ENCODE measurements at places on chromosomes 1 and 21.

- no peak for DNase-seq
Observed at GRCh38 chr21:44920694-44921604, at the start of gene ITGB2. Gene ITGB2, minus strand, starts transcription at chr21:44920899. Its CDS starts 10,117 bp downstream, at chr21:44910782.

DNA sequence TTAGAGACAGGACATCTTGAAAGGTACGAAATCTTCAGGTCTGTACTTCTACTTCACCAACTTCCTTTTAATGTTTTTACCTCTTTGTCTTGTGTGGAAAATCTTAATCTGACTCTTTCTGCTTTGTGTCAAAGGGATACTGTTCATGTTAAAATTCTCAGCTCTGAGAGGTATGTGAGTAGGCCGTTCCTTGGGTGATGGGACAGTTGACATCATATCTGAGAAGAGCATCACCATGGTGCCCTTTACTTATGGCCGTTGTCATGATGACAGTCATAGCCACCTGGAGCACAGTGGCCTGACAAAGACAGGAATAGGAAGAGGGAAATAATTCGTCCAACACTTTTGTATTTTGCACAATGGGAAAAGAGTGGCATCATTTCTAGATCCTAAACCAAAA, 145.6 kb downstream of the FGGY start:
- DNase-seq, result no peak

GRCh38 chr1:179917601-179918429, 35.7 kb downstream of the TOR1AIP1 start:
- peak; percentile 28 for DNase-seq

DNA sequence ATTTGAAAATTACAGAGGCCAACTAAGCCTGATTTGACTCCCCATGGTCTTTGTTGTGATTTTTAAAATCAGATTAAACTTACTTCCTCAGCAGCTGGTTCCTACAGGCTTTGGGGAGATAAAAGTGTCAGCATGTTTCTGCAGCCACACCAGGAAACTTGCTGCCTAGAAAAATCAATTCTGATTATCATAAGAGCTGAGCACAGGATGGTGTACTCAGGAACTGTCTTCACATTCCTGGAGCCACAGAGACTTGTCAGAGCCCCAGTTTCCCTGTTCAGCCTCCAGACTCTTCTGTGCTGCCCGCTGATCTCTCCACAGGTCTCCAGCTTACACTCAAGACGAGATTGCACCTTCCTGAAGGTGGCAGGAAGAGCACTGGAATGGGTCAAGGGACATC, 23.9 kb downstream of the RAB3B start:
- DNase-seq, result no peak

GRCh38 chr1:236159704-236160539, 17.6 kb downstream of the GPR137B start:
- DNase-seq, result no peak

- DNase-seq, result no peak
Observed at GRCh38 chr1:237219751-237220642, 178.0 kb downstream of the RYR2 start.

- no peak for DNase-seq
Observed at GRCh38 chr1:239126884-239127283, 259.5 kb upstream of the CHRM3 start.

DNA sequence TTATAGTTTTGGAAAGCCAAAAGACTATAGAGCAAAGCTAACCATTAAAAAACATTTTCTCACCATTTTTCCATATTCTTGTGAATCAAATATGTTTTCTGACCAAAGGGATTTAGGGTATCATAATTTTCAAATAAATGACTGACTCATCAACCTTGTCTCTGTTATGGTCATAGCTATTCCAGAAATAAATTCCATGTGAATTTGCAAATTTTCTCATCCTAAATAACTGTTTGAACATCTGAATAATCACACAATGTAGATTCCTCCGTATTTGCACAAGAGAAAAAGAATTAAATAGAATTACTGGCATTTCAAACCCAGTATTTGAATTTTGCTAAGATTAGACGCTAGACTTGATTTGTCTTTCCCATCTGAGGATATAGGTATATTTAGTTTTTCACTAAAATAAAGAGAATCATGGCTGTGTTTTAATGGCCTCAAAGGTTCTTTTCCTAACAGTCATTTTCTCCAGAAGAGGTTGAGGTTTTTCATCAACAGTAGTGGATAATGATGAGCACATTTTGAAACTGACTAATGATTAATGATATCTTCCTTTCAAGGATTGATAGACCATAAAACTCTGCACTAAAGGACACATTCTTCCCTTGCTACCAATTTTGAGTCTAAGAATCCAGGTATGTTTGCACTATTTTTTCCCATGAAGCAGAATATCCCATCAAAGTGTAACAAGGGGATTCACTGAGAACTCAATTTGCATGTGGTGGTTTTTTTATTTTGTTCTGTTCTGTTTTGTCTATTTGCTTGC, 9.5 kb upstream of the DUSP23 start:
- no peak for DNase-seq

DNA sequence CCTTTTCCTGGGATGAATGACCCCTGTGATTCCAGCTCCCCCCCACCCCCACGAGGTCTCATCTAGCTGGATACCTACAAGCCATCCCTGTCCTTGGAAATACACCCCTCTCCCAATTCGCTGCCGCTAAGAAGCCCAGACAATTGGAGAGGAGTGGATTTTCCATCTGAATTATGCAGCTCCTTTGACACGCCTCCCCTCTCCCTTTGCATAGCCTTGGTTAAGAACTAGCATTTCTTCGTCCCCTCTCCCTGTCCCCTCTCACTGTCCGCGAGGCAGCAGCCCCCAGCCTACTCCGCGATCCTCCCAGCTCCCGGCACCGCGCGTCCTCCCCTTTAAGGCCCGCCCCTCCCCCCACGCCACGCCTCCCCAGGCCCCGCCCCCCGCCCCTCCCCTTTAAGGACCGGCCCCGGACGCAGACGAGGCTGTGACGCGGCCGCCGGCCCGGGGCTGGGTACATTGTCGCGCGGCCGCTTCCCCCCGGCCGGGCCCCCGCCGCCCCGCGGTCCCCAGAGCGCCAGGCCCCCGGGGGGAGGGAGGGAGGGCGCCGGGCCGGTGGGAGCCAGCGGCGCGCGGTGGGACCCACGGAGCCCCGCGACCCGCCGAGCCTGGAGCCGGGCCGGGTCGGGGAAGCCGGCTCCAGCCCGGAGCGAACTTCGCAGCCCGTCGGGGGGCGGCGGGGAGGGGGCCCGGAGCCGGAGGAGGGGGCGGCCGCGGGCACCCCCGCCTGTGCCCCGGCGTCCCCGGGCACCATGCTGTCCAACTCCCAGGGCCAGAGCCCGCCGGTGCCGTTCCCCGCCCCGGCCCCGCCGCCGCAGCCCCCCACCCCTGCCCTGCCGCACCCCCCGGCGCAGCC, at the start of gene MAPKAPK2:
Gene MAPKAPK2, plus strand, starts transcription at position 428 of the 856 bp plus-strand sequence. Its CDS starts 325 bp downstream, at position 753.
- DNase-seq, result no peak

GRCh38 chr1:223653015-223653414, 12.5 kb downstream of the CAPN8 start:
- DNase-seq, result no peak

GRCh38 chr1:15287035-15287979, 40.3 kb downstream of the FHAD1 start:
- no peak for DNase-seq

DNA sequence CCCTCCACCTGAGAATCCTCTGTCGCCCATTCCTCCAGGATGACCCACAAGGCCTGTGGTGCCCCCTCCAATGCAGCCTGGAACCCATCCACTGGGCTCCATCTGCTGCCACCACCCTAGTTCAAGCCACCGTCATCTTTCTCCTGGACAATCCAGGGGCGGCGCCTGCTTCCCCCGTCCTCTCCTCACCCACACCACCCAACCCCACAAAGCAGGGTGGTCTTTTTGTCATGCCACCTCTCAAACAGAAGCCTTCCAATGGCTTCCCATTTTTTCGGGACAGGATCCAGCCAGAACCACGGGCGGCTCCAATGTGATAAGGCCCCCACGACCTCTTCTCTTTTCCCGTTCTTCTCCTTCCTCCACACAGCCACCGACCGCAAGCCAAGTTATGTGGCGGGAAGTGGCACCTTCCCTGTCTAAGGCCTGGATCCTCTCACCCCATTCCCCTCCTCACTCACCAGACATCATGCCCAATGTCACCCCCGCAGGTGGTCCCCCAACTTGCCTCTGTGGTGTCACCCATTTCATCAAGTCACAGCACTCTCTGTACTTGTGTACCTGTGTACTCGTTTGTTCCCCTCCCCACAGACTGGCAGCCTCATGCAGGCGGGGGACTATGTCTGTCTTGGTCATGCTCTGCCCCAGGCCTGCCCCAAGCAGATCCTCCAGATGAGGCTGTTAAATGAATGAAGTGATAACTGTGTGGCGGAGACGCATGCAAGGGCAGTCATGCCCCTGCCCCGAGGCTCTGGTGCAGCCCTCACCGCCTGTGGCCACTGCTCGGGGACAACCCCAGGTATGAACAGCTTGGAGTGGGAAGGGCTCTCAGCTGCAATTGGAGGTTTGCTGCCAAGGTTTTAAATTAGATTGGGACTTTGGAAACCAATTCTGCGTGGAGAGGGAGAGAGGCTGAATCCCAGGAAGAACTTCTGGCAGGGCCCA, 11.0 kb downstream of the UBXN11 start:
- DNase-seq, result no peak

GRCh38 chr1:246269466-246269865, 237.6 kb downstream of the SMYD3 start:
- DNase-seq, result no peak

DNA sequence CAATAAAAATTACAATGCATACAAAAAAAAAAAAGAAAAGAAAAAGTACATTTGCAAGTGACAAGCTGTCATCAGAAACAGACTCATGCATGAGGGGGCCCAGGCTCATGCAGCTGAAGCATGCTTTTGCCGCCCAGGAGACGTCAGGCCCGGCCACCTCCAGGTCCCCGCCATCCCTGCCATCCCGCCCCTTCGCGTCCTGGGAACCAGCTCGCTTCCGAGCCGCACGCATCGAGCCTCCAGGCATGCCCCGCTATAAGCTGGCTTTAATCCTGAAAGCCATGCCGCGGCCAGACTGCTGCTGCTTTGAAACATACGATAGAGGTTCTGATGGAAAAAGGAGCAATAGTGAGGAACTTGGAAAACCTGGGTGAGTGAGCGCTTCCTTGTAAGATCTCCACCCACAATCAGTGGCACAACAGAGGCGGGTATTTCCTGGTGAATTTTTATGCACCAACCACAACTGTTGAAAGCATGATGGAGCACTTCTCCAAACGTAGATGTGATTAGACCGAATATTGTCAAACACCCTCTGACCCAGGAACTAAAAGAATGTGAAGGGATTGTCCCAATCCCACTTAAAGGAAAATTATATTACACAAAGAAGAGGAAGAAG, 113.7 kb downstream of the FAF1 start:
- DNase-seq, result no peak

DNA sequence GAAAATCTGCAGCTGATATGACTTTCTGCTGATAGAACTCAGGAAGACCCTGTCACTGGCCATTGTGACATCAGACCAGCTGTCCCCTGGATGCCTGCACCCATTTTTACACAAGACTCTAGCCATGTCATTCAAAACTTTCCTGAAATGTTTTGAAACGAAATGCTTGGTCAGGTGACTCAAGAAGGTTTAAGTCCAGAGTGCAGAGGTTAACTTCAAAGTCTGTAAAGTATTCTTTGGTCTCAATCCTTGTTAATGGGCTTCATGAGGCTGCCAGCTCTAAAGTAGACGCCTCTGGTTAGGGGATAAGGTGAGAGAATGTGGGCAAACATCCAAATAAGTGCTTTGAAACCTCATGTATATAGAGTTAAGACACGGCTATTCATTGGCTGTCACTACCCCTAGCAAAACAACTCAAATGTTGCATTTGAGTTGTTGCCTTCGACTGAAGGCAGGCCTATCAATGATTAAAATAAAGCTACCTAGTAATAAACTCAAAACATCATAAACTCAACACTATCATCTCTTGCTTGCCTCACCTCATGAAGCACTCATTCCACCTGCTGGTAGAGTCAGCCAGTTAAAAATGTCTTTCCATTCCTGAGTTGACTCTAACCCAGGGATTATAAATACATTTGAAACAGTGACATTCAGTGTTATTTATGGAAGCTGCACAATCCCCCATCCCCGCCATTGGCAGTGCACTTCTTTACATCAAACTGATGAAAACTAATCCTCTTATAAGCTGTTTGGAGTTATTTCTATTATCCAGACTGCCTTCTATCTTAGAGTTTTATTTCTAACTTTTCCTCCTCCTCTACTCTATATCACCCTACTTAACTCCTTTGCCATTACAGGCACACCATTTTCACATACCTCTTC, 26.0 kb downstream of the RABIF start:
- no peak for DNase-seq

DNA sequence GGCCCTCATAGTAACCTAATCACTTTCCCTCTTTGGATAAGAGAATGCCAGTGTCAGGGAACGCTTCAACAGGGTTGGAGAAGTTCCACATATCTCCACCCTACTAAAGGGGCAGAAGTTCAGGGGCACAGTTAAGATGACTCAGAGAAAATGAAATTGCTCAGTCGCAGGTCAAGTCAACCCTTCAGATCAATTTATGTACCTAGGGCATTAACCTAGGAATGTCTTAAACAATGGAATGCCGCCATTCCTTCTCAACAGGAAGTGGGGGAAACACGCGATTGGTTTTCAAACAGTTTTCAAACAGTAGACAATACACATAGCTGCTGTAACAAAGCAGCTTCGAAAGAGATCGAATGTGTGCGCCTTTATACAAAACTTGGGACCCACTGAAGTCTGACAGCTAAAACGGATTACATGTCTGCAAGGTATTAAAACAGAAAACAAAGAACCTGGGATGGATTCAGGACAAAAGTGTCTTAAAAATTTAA, 897 bp downstream of the SLC25A24 start:
- DNase-seq, result no peak

DNA sequence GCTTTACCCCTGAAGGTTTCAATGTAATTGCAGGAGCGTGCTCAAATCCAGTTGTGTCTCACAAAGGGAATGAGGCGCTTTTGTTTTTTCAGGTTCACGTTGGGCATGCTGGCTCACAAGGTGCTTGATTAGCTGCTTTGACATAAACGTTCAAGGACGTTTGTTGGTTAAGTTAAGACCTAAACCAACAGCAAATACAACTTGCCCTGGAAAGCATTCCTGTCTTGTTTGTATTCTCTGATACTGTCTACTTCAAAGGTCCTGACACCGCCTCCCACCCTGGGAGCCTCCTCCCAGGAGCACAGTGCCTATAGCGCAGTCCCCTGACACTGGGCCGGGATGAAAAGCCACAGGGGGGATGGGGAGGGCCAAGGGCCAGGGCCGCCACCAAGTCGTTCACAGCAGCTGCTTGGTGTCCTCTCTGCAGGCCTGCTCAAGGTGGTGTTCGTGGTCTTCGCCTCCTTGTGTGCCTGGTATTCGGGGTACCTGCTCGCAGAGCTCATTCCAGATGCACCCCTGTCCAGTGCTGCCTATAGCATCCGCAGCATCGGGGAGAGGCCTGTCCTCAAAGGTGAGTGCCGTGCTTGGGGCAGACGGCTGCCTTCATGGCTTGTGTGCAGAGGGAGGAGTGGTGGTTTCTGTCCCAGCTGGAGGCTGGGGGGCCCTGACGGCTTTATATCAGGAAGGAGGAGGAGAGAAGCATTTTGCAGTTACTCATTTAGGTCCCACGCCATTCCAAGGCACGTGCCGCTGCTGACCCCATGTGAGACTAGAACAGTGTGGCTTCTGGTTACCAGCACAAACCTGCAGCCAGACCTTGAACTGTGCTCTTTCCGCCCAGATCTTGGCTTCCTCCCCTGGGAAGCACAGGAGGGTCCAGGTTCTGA, 6.1 kb downstream of the FAM3B start:
- DNase-seq, result no peak

GRCh38 chr1:107432108-107432507, 291.3 kb downstream of the NTNG1 start:
- DNase-seq, result no peak
